Tibial nerve (tissue), 4 donors: ENCODE measurements at places on chromosomes 2 and 18. TPM values are rescaled to one million over a fixed set of nuclear protein-coding genes. Genes with fewer than 3 reads are reported as not detected.
A peak's percentile ranks its signal among the peaks of the same experiment; 100 is the strongest.

PIGN gene
- 24.9 TPM for total RNA-seq

STARD6 gene
- total RNA-seq, result not detected

VAMP8 gene
- 14.2 TPM for total RNA-seq

MYCN gene
- 9.9 TPM for total RNA-seq

MERTK gene
- total RNA-seq, result 31.8 TPM

KIF5C gene
- total RNA-seq, result 47.9 TPM

MEP1B gene
- not detected for total RNA-seq

UNC80 gene
- total RNA-seq, result 0.22 TPM

C2orf72 gene
- total RNA-seq, result 0.42 TPM

VWA3B gene
- total RNA-seq, result 6.1 TPM

C1GALT1C1L gene
- 0.87 TPM for total RNA-seq

SERPINB10 gene
- 0.22 TPM for total RNA-seq

AGXT gene
- total RNA-seq, result not detected

- no peak for DNase-seq
Measured at GRCh38 chr2:141063406-141063805, 1067.4 kb downstream of the LRP1B start.

GRCh38 chr2:186696290-186696689 is 2.4 kb downstream of the FAM171B start:
- no peak for DNase-seq

- no peak for DNase-seq
Measured at GRCh38 chr2:190097115-190097514, 34.6 kb upstream of the MSTN start.

DNA sequence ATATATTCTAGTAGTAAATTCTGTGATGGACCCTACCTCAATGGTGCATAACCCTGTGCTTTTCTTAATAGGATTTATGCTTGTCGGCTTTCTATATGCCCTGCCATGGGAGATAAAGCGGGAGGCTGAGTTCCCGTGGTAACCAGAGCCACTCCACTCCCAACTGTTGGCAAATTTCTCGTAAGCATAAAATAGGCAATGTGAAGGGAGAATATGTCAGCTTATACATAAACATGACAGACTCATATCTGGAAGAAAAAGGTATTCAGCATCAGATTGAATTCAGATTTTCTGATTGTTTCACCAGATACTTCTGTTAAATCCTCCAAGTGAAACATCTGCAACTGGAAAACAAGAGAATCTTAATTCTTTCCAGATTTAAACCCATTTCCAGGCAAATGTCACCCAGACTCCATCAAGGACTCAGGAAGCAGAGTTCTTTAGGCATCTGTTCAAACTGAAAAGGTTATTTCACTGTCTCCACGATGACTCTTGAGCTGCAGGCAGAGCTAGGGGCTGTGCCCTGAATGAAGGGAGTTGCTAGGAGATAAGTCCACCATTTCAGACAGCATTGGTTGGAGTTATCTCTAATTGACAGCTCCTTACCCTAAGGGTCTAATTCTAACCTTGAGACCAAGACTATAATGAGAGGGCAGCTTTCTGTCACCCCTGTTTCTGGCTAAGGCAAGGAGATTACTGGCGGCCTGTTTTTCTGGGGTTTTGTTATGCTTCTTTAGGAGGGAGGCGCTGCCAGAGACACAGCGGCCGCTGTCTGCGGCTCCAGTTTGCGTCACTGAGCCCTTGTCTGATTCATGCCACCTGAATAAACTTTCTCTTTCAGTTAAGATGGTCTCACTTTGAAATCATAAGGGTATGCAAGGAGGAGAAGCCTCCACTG is 381.3 kb downstream of the SOX11 start:
- peak; percentile 7 for DNase-seq

GRCh38 chr2:178317811-178318210 is 123.5 kb downstream of the OSBPL6 start:
- DNase-seq, result no peak

DNA sequence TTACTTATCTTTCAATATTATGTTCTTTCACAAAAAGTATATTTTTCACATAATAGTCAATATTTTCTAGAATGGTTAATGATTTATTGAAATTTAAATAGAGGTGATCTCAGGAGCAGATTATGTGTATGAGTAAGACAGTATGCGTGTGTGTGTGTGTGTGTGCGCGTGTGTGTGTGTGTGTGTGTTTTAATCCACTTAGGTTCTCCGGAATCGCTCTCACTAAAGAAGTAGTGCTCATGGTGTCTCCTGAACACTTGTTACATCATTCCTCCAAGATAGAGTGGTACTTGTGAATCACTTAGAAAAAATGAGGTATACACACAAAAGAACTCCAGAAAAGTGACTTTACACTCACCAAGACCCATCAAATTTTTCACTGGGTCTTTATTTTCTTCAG is 91.0 kb upstream of the KCNH7 start:
- no peak for DNase-seq

- no peak for DNase-seq
Measured at GRCh38 chr18:36759167-36759776, 69.5 kb downstream of the TPGS2 start.

- DNase-seq, result no peak
Measured at GRCh38 chr18:73750052-73750451, 397.6 kb downstream of the FBXO15 start.

GRCh38 chr2:110774701-110775100 is 42.3 kb downstream of the ACOXL start:
- no peak for DNase-seq

DNA sequence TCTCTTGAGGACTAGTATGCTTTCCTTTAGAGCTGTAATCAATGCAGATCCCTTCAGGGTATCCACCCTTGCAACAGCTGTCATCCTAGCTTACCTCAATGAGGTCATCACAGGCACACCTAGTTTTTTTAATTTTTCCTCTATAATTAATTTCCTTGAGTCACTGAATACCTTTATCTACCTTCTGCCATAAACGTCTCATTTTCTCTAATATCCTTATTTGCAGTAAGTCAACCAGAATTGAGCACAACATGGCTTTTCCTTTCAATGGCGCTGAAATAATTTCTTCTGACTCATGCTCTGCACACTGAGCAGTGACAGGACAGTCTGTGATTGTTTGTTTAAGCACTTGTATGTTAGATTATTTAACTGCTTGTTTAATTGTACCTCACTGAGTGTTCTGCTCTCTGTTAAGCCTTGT is 49.4 kb downstream of the ETAA1 start:
- DNase-seq, result no peak

GRCh38 chr2:26891-27290 is 19.4 kb downstream of the FAM110C start:
- no peak for DNase-seq

DNA sequence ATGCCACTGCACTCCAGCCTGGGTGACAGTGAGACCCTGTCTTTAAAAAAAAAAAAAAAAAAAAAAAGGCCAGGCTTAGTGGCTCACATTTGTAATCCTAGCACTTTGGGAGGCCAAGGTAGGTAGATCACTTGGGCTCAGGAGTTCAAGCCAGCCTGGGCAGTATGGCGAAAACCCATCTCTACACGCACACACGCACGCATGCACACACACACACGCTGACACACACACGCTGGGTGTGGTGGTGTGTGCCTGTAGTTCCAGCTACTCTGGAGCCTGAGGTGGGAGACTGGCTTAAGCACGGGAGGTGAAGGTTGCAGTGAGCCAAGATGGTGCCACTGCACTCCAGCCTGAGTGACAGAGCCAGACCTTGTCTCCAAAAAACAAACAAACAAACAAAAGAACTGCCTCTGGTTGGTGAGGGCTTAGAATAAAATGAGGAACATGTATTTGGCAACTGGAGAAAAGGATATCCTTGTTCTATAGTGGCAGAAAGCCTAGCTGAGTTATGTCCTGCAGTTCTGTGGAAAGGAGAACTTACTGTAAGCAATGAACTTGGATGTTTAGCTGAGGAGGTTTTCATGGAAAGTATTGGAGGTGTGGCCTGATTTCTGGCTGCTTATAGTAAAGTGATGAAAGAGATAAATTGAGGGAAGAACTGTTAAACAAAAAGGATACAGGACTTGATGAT is 34.0 kb downstream of the HAT1 start:
- DNase-seq, result no peak

GRCh38 chr2:237577458-237577857 is 11.1 kb downstream of the PRLH start:
- DNase-seq, result no peak

DNA sequence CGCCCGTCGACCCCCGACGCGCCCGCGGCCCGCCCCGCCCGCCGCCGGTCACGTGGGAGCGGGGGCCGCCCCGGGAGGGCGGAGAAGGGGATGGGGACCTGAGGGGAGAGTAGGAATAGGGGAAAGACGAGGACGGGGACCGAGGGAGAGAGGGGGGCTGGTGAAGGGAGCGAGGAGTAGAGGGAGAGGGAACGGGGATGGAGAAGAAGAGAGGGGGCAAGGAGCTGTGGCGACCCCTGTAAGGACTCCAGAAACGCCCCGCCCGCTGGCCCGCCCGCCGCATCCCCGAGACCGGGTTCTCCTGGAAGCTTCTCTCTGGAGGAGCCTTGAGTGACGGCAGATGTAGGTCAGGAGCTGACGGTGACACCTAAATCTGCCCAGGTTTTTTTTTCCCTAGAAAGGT is 615 bp downstream of the ADNP2 start:
- no peak for DNase-seq

DNA sequence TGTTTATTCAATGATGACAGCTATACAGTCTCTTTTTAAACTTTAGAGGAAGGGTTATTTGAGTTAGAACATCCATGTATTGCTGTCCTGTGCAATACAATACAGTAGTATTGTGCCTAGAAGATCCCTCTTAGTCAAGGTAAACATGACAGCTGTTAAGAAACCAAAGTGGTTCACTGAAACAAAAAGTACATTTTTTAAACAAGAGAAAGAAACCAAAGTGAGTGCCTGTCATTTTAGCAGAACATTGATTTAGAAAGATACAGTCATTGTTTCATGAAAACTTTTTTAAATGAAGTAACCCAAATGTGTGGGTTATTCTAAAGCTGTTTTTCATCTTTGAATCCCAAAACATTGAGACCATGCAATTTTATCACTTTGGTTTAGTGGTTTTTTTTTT is 15.5 kb downstream of the ITPRID2 start:
- no peak for DNase-seq

DNA sequence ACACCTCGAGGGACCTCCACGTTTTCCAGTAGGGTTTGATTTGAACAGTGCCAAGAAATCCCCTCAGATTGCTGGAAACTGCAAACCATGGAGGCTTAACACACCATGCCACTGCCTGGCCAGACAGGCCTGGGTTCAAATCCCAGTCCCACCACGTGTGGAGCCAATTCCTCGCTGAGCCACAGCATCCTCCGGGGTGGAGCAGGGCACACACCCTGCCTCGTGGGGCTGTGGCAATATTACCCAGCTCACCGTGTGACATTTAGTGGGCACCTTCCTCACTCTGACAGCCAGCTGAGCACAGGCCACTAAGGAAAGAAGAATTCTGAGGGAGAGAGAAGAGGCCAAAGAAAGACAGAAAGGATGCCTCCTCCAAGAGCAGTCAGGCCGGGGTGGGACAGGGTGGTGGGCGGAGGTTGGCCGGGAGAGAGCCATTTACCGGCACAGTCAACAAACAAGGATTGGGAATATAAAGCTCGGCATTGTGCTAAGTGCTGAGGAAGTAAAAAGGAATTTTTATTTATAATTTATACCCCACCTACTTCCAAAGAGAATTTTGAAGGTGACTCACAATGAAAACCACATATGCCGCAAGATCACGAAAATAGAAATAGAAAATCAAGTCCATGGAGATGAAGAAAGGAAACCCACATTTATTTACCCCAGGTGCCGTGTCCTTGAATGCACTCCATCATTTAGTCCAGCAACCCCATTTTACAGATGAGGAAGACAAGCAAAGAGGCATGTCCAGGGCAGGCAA is 111.5 kb downstream of the MCFD2 start:
- no peak for DNase-seq

DNA sequence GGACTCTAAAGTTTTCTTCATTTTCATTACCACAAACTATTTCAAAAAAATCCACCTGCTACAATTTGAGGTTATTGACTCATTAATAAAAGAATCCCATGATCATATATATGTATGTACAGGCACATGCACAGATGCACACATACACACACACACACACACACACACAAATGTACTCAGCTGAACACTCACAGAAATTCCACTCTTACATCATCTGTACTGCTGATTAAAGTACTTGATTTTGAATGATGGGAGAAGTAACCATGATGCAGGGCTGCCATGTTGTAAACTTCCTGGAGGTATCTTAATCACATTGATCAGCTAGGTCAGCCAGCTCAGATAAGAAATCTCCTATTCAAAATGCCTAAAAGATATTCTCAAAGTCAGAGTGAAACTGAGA is 1313.2 kb upstream of the NRXN1 start:
- no peak for DNase-seq

GRCh38 chr2:104318001-104318665 is 535.8 kb upstream of the POU3F3 start:
- no peak for DNase-seq

GRCh38 chr2:128736689-128737545 is 418.2 kb upstream of the HS6ST1 start:
- DNase-seq, result peak; percentile 64

DNA sequence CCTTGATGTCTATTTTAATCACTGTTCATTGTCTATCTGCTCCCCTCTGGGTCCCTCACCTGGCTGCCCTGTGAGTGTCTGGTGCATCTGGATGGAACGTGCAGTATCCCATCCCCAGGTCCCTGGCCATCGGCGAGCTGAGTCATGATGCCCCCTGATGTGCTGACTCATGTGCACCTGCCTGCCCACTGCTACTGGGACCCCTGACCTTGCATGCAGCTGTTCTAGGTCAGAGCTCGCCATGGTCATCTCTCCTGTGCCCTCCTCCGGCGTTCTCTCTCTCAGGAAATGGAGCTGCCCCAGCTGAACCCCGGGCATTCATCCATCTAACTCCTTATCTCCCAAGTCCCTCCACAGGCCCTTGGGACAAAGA is 516.2 kb upstream of the HS6ST1 start:
- DNase-seq, result no peak
